CD4-positive, alpha-beta T cell treated with Interleukin-15 for 4 hours (primary cell): ENCODE measurements at places on chromosomes 12 and 14.

DNA sequence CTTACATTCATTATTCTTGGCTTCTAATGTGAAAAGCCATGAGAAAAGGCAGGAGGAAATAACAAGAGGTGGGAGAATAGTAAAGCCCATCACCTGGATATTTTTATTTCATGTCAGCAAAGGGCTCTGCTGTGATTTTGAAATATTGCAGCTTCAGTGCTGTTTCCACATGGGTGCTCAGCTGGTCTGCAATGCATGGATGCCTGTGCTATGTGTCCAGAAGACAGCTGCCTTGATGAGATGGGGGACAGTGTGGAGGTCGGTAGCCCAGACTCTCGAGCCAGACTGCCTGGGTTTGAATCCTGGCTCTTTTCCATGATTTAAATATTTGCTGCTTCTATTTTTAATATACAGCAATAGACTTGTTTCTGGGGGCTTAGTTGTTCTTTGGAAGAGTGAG lies 477.5 kb upstream of the GARIN6 start:
- no peak for DNase-seq

GRCh38 chr12:4252601-4253000 lies 21.0 kb upstream of the CCND2 start:
- no peak for DNase-seq

- no peak for DNase-seq
These were observed 40.0 kb downstream of the BTG1 start for GRCh38 chr12:92105676-92106075.

GRCh38 chr14:99616832-99617800 lies 13.1 kb upstream of the CCDC85C start:
- DNase-seq: no peak

- no peak for DNase-seq
These were observed 1.1 kb downstream of the NUMB start for GRCh38 chr14:73457041-73457923.

DNA sequence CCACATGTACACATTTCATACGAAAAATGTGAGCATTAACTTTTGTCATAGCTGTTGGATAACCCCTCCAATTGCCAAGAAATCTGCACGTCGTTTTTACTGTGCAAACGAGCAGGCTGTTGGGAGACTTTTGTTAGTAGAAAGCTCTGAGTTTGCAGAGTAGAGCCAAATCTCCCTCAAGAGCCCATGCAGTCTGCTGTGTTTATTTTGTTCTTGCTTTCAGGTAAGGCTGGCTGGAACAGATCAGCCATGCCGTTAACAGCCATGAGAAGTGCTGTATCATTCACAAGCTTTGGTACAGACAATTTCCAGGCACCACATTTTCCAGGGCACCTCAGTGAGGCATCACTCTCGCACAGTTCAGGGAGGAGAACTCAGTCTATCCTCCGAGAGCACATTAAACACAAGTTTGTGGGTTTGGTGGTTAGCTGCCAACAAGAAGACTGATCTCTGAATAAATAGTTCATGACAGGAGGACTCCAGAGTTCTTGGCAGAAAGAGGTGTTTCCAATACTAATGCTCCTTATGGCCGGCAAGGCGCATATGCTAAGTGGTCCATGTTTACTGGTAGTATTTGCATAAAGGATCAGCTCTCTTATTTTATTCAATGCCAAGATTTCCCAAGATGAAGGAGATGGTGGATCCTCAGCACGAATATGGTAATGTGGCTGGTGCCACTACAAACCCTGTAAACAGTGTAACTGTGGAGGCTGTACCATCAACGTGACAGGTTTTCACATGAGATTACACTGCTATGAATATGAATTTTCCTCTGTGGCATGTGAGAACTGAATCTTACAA lies 30.3 kb upstream of the PELI2 start:
- no peak for DNase-seq

- no peak for DNase-seq
These were observed 390.2 kb downstream of the LRIG3 start for GRCh38 chr12:58529897-58530741.

GRCh38 chr12:48817873-48818830 lies at the start of gene CACNB3:
Gene CACNB3 (plus strand): TSS chr12:48818496. CDS start chr12:48818930, 434 bp downstream.
- DNase-seq: peak; percentile 68

DNA sequence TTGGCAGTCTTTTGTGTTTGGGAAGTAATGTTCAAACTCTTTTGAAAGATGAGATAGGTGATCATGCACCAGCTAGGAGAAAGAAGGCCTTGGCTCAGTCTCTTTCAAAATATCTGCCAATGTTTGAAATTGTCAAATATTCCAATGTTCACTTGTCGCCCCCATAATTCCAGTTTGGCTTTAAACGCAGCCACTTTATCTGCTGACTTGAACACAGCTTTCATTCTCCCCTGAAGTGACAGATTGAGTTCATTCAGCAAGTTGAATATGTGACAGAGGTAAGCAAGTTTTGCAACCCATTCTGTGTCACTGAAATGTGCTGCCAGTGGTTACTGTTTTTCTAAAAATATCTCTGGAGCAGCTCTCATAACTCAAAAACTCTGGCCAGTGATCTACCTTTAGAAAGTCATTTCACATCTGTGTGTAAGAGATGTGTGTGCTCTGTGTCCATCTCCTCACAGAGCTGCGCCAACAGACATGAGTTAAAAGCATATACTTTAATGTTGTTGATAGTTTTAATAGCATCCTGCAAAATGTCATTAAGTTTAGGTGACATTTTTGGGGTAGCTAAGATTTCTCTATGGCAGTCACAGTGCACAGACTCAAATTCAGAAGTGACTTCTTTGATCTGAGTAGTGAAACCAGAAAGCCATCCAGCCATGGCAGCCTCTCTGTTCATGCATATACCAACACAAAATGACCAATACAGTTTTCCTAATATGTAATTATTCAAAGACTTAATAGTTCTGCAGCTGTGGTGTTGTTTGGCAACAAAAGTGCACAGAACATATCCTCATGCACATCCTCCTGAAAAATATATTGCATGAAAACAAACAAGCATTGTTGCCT lies 614.3 kb upstream of the MIS18BP1 start:
- no peak for DNase-seq

DNA sequence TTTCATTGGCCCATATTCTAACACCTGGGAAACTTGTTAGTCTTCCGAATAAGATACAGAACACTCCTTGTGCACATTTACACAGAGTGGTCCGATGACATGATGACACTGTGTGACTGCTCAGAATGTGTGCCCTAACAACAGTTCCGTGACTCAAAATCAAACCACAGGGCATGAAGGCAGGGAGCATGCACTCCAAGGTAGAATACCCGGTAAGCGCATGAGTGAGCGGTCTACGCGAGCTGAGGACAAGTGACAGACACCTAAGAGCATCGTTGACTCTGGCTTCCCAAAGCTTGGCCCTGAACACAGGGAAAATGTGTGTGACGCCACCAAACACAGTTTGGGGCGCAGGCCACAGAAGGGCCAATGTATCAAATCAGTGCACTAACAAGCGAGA lies 18.6 kb downstream of the CLIP1 start:
- DNase-seq: no peak

DNA sequence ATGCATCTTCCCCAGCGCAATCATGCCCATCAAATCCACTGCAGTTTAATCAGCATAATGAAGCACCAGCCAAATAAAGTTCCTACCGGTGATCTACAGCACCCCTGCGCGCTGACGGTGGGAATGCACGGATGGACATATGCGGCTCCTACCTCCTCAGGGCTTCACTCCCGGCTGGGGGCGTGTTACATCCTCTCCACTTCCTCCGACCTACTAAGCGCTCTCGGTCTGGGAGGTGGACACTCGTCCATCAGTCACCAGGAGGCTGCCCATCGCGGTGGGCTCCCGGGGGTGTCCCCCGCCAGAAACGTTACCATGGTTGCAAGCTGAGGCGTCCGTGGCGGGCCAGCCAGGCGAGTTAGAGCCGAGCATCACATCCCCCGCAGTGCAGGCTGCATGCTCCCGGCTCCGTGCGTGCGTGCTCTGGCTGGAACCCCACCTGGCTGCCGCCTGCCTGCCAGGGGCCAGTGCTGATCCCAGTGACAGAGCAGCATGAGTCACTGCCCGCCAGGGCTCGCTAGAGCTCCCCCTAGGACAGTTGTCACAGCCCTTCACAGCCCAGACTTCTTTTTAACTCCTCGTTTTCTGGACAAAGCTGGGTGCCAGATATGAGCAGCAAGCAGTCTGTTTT lies 73.0 kb downstream of the CIT start:
- DNase-seq: no peak

- no peak for DNase-seq
These were observed 105.4 kb upstream of the NOS1 start for GRCh38 chr12:117466677-117467362.

GRCh38 chr12:116384691-116385485 lies 107.4 kb upstream of the MED13L start:
- no peak for DNase-seq

GRCh38 chr12:26100666-26101349 lies 24.0 kb downstream of the BHLHE41 start:
- DNase-seq: no peak

- DNase-seq: no peak
These were observed 16.9 kb downstream of the ABCB9 start for GRCh38 chr12:122949405-122949804.

- DNase-seq: no peak
These were observed 171.8 kb downstream of the BTG1 start for GRCh38 chr12:91973813-91974212.

DNA sequence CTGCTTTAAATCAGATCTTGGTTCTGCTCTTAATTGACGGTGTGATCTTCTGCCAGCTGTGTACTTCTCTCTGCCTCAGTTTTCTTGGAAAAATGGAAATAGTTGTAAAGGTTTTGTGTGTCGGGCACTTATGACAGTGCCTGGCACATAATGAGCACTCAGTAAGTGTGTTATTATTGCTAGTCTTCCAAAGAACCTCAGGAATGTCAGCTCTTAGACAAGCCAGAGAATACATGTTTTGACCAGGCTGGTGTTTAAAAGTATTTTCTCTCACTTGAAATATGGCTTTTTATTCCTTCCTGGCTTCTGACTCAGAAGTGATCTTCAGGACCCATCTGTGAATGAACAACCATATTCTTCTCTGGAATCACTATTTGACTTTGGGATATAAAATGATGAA lies 304.1 kb downstream of the SNAPC1 start:
- DNase-seq: no peak

DNA sequence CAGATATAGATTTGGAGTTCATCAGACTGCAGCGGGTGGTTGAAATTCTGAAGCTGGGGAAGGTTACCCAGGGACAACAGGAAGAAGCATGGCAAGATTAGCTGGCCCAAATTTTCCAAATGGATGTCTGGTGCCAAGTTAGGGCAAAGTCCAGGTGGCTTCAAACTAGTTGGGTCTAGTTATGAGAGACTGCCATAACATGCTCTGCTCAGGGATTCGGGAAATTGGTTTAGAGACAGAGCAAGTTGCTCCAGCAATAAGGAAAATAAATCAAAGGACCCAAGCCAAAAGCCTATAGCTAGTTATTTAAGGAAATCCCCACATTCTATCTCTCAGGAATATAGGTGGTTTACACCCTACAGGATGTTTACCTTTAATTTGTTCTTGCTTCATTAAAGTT lies 125.7 kb upstream of the BTG1 start:
- no peak for DNase-seq
